NCI-H1436 treated with DMSO at 0.1 percent for 48 hours (cell line): ENCODE measurements at places on chromosomes 3 and 15.

- DNase-seq = no peak
These were observed 767 bp downstream of the EPM2AIP1 start for GRCh38 chr3:36991923-36992805.

GRCh38 chr15:96947296-96948229, 617.1 kb downstream of the NR2F2 start:
- DNase-seq = no peak

GRCh38 chr15:31197497-31198414, 96.2 kb upstream of the TRPM1 start:
- no peak for DNase-seq

DNA sequence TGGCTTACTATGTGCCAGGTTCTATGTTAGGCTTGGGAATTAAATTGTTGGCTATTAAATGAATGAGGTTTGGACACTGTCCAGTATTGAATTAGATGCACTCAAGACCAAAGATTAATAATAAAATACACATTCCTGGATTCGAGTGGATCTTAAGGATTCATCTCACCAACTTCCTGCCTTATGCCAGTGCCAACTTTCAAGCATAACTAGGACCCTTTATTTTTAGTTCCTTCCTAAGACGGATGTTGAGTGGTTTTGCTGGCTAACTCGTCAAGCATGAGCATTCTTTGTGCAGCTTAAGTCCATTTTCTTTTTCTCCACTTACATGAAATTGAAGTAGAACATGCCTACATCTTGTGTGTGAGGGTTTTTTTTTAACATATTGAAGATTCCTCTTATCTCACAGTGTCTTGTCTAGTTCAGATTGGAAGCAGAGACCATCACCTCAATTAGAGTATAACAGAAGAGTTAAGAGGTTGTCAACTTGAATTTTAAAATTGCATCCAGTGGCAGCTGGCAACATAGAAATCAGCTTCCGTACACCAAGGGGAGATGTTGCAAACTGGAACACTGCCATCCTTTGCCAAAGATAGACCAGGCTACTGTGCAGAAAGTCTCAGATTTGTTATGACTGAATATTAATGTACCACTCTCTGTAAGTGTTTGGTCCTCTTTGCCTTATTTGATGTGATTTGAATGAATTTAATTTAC, 106.3 kb upstream of the BFSP2 start:
- peak; percentile 62 for DNase-seq

GRCh38 chr15:90580099-90580498, 50.4 kb downstream of the CRTC3 start:
- DNase-seq = no peak

- DNase-seq = no peak
These were observed 173.6 kb upstream of the LYSMD4 start for GRCh38 chr15:99906793-99907192.

- no peak for DNase-seq
These were observed 12.4 kb downstream of the MYO1E start for GRCh38 chr15:59360305-59360704.

- DNase-seq = no peak
These were observed 6.7 kb downstream of the LNP1 start for GRCh38 chr3:100407977-100408532.

GRCh38 chr15:64878705-64879104, 33.0 kb upstream of the ANKDD1A start:
- DNase-seq = no peak

DNA sequence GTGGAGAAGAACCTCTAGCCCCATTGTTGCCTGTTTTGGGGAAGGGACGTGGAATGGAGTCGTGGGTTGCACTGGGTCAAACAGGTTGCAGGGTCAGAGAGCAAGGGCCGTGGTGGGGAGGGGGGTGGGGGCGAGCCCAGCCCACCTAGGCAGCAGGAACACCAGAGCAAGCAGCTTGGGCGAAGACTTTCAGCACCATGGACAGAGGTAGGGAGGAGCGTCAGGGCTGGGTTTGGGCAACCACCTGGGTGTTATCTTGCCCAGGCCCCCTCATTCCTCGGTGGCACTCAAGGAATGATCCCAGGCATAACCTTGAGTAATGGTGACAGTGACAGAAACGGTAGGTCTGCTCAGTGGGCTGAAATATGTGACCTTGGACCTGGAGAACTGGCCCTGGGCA, 45.9 kb upstream of the TMEM115 start:
- no peak for DNase-seq

- DNase-seq = no peak
These were observed 27.4 kb downstream of the SEC22A start for GRCh38 chr3:123229145-123229544.

DNA sequence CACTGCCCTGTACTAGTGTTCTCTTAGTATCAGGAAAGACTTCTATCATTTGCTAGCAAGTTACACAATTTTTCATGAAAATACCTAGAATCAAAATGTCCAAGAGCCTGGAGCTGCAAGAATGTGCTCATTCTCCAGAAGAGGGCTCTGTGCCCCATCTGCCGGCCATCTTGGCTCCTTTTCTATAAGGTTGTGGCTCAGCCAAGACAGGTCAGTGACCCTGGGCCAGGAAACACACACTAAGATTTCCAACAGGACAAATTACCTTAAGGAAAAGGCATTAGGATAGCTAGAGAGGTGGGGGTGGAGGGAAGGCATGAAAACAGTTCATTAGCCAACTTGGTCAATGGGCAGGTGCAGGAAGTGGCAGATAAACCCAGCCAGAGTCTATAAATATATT, 20.7 kb downstream of the TIMP4 start:
- DNase-seq = no peak

- DNase-seq = no peak
These were observed 114.4 kb downstream of the TPRG1 start for GRCh38 chr3:189286188-189286587.

GRCh38 chr15:72062319-72062718, 55.6 kb downstream of the MYO9A start:
- DNase-seq = no peak

DNA sequence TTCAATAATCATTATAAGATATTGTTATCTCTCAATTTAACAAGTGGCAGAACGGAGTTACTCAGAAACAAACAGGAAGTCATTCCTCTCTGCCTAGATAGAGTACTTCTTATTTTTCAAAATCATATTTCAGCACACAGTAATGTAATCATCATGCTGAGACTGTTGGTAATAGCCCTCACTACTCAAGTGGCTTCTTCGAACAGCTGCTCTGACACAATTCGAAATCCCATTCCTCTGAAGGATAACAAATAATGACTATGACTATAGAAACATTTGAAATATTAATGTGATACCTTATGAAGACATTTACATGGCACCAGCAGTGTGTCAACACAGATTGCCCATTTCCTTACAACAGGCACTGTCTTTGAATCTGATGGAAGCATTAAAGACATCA, 1249.8 kb downstream of the NSUN3 start:
- no peak for DNase-seq

DNA sequence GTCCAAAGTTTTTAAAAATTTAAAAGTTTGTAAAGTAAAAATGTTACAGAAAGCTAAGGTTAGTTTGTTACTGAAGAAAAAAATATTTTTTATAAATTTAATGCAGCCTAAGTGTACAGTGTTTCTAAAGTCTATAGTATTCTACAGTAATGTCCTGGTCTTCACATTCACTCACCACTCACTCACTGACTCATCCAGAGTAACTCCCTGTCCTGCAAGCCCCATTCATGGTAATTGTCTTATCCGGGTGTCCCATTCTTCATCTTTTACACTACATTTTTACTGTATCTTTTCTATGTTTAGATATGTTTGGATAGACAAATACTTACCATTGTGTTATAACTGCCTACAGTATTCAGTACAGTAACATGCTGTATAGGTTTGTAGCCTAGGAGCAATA, 36.7 kb upstream of the ATP10A start:
- DNase-seq = no peak

DNA sequence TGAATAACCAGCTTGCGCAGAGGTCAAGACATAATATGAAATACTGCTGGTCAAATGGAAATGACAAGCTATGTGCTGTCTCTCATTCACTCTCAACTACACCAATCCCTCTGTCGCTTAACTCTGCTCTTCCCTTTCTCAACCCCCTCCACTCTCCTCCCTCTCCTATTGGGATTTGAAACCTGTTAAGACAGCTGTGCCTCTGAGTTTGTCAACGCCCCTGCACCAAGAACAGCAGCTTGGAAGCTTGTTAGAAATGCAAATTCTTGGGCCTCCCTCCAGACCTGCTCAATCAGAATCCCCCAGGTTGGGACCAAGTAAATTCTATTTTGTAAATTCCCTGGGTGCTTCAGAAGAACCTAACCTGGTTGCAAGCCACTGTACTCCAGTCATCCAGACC, 149.7 kb upstream of the ATP2B2 start:
- DNase-seq = no peak

- DNase-seq = no peak
These were observed 31.3 kb downstream of the TIMP4 start for GRCh38 chr3:12127391-12127790.

GRCh38 chr15:58918239-58918638, 15.2 kb downstream of the SLTM start:
- no peak for DNase-seq

- DNase-seq = no peak
These were observed 88.8 kb upstream of the RNU6-1 start for GRCh38 chr15:67928666-67929065.

GRCh38 chr3:61570813-61571212, 9.4 kb downstream of the PTPRG start:
- DNase-seq = no peak

DNA sequence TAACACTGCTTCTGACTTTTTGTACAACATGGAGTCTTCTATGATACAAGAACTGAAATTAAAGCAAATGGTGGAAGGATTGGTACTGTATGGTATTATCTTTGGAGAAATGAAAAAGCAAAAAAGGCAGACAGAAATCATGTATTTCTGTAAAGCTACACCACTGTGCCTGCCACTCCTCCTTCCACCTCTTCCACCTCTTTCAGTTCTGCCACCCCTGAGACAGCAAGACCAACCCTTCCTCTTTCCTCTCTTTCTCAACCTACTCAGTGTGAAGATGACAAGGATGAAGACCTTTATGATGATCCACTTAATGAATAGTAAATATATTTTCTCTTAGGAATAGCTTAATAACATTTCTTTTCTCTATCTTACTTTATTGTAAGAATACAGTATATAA, 57.0 kb downstream of the CD200 start:
- no peak for DNase-seq

DNA sequence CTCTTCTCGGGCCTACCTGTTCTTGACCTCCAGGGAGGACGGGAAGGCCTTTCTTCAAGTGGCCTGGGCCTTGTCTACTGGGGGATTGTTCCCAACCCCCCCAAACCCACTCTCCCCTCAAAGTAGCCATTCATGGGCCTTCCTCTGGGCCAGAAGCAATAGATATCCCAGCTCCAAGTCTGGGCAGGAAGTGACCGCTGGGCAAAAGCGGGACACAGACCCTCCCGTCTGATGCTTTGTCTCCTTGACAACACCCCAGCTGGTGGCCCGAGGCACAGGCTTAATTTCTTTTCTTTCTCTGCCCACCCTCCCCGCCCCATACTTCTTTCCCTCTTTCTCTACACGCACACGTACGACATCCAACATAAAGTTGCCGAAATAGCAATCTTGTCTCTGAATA, 41.4 kb upstream of the FEZF2 start:
- DNase-seq = no peak

- no peak for DNase-seq
These were observed 398.9 kb upstream of the THBS1 start for GRCh38 chr15:39181940-39182339.

- DNase-seq = no peak
These were observed 123.8 kb downstream of the B3GALNT1 start for GRCh38 chr3:160981217-160981938.

GRCh38 chr3:130312374-130312773, 33.1 kb upstream of the COL6A5 start:
- no peak for DNase-seq

DNA sequence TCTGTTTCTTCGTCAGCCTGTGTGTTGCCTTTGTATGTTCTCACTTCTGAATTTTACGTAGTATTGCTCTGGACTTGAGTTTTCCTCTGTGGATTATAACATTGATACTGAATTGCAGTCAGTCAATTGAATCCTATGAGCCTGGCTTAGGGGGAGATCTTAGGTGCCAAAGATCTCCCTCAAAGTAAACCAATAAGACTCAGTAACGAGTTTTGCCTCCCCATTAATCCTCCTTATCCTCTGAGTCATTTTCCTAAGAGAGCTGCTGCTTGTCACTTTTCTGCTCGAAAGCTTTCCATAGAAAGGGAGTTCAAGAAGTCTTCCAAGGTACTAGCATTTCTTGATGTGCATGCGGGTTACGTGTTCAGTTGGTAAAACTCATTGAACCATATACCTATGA, 126.4 kb downstream of the CHDH start:
- DNase-seq = no peak

DNA sequence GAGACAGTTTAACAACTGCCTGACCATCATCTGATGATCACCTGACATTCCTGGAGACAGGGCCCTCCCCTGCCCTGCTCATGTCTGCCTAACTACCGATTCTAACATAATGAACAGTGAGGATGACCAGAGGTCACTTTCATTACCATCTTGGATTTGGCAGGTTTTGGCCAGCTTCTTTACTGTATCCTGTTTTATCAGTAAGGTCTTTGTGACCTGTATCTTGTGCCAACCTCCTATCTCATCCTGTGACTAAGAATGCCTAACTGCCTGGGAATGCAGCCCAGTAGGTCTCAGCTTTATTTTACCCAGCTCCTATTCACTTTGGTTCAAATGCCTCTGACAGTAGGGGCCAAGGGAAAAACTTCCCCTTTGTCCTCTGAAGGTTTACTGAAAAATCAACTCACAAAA, 40.2 kb downstream of the METTL6 start:
- no peak for DNase-seq

DNA sequence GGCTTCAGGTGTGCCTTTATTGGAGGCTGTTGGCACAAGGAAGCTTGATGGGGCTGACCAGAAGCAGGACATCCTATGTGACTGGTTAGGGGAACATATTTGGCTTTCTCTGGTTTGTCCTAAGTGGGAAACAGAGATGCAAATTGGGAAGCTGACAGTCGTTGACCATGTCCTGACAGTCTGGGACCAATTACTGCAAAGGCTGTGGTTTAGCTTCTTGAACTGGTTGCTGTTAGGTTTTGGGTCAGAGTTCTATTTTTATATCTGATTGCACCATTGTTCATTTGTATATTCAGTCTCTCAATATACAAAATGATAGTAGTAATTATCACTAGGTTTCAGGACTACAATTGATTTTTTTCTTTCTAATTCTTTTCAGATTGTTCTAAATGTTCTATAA, 36.8 kb downstream of the SNTN start:
- no peak for DNase-seq

DNA sequence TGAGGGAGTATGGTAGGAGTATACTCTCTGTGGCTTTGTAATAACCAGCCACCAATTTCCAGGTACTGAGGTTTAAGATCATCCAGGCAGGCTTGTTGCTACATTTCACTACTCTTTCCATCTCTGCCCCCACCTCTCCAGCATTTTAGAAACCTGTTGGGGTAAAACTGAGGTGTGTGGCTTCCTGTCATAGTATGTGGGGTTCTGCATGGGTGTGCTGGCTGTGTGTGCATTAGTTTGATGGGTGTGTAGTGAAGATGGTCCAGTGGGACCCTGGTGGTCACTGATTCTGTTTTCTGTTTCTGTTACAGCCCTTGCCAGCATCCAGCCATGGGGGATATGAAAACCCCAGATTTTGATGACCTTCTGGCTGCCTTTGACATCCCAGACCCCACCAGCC, 34.0 kb downstream of the ZNF592 start:
- DNase-seq = no peak

- no peak for DNase-seq
These were observed 188.4 kb upstream of the PFN2 start for GRCh38 chr3:150158943-150159625.
